ENCODE measurements at places on chromosomes 3 and 15.

GRCh38 chr15:91779960-91780359 lies 73.5 kb upstream of the SLCO3A1 start:
- DNase-seq = no peak

- no peak for DNase-seq
These were observed 26.6 kb upstream of the PLAAT1 start for GRCh38 chr3:193214445-193214844.

GRCh38 chr3:79922633-79923032 lies 154.8 kb upstream of the ROBO1 start:
- no peak for DNase-seq

GRCh38 chr15:65804252-65804931 lies 12.3 kb upstream of the DENND4A start:
- no peak for DNase-seq

GRCh38 chr3:128399221-128399915 lies 67.3 kb downstream of the DNAJB8 start:
- no peak for DNase-seq

DNA sequence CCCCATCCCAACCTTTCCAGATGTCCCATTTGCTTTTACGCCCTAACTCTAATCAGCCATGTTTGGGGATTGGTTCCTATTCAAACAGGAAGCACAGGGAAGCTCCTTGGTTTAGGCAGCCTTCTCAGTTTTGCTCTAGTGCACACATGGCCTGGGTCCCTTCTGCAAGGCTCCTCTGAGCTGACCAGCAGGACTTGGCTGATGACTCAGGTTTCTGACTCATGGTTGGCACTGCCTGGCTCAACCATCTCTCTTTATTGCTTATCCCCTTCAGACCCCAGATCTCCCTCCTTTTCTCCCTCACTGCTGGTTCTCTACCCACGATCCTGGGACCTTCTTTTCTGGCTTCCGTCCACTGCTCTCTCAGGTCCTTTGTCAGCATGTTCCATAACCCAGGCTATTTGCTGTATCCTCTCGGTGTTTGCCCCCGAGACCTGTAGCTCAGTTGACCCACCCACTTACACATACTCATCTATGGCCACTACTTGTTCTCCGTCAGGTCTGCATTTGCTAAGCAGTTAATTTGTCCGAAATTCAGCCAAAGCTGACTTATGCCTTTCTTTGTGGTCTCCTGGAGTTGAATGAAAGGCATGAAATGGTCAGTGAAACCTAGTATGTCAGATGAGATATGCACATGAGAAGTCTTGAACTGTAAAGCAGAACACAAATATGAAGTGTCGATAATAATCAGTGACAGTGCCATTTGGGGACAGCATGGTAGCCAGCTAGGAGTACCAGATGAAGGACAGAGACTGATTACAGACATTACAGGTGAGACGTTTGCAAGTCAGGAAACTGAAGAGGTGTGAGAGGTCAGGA lies 323.5 kb upstream of the ROPN1 start:
- no peak for DNase-seq

DNA sequence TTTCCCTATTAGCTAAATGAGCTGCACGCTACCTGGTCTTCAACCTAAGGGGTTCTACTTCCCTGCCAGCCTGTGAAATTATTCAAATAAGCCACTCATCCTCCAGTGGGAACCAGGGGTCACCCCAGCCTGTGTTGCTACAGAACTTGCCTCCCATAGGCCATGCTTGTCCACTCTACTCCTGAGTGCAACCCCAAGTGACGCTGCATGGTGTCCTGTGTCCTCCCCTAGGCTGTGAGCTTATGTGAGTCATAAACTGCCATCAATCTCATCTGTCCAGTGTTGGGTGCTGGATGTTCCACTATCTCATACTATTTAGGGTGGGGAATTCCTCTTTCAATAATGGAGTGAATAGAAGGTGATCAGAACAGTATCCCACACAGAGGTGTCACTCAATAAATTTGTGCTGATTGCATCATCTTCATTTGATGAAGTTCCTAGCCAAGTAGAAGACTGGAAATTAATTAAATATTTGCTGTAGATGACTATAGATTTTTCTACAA lies 49.8 kb upstream of the SSR3 start:
- DNase-seq = no peak

Data from GOT3 (cell line).